ENCODE measurements at places on chromosomes 7 and 10.

DNA sequence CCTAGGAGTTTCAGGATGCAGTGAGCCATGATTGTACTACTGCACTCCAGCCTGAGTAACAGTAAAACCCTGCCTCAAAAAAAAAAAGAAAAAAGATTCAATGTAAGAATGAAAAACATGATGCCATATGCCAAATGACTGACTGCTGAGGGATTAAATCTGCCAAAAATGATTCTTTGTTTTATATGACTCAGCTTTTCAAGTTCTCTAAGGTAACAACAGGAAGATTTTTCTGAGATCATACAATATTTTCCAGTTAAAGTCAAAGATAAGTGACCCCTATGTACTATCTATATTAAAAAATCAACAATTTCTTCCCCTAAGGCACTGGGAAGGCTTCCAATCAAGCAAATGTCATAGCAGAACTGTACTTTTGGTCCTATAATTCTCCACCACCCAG, 271.2 kb upstream of the IMMP2L start:
- DNase-seq, result no peak

- no peak for DNase-seq
Observed at GRCh38 chr10:132597654-132598053, 60.1 kb downstream of the INPP5A start.

- no peak for DNase-seq
Observed at GRCh38 chr10:21125471-21126228, 228.5 kb upstream of the NEBL start.

- DNase-seq, result no peak
Observed at GRCh38 chr10:71868192-71868697, 17.2 kb upstream of the PSAP start.

- no peak for DNase-seq
Observed at GRCh38 chr7:132573251-132573955, 2.9 kb downstream of the PLXNA4 start.

DNA sequence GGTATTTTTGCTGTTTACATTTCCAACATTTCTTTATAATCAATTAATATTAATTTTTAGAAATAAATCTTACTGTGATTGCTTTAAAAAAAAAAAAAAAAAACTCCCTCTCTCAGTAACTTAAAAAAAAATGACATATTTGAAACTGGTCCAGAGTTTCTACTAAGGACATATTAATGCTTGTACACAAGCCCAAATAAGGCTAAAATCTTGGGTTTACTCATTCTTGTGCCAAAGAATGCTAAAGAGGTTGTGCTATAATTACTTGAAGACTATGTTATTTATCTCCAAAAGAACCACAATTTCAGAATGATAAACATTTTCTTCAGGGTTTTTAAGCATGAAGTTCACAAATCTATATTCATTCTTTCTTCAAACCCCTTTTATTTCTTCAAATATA, 39.4 kb upstream of the PHF14 start:
- DNase-seq, result no peak

- no peak for DNase-seq
Observed at GRCh38 chr7:149642589-149642988, 130.8 kb downstream of the ZNF467 start.

DNA sequence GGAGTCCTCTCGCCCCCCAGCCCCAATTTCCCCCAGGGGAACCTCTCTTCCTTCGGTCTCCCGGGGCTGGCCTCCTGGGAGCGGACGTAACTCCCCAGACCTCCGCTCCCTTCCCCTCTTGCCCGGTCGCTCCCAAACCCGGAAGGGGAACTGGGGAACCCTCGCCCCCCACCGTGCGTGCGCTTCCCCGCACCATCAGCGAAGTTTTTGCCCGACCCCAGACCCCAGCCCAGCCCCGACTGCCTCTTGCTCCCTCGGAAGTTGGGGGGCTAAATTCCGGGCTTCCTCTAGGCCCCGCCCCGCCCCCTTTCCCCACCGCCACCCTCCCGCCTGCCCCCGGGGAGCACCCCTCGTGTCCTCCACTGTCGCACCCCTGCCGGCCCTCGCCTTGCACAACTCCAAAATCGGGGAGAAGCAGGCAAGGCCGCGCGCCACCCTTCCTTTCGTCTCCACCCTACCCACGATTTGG, 436 bp downstream of the GNB2 start:
- peak; percentile 63 for DNase-seq

- no peak for DNase-seq
Observed at GRCh38 chr10:71779641-71780040, 6.3 kb upstream of the VSIR start.

- no peak for DNase-seq
Observed at GRCh38 chr10:108989976-108990375, 933.3 kb downstream of the XPNPEP1 start.

- no peak for DNase-seq
Observed at GRCh38 chr7:43111630-43112458, 603 bp upstream of the HECW1 start.

DNA sequence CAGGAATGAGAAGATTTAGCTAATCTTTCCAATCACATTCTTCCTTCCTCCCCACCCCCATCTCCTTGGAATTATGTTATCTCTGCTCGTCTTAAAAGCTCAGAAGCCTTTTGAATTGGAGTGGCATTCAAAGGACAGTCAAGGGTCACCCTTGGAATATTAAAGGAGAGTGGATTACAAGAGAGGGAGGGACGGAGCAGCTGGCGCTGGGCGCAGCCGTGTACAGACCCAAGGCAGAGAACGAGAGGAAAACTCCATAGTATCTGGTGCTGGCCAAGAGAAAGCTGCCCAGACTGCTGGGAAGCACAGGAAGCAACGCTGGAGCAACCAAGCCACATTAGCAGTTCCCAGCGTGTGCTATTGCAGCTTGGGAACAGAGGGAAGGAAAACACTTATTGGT, 95.7 kb downstream of the POU6F2 start:
- peak; percentile 80 for DNase-seq

- no peak for DNase-seq
Observed at GRCh38 chr7:91280185-91280584, 16.0 kb downstream of the FZD1 start.

GRCh38 chr7:18064242-18064838, 36.7 kb upstream of the PRPS1L1 start:
- DNase-seq, result peak; percentile 52

- peak; percentile 15 for DNase-seq
Observed at GRCh38 chr10:44426247-44427034, 41.5 kb upstream of the CXCL12 start.

GRCh38 chr10:9214618-9215017, 1160.1 kb downstream of the GATA3 start:
- DNase-seq, result no peak

DNA sequence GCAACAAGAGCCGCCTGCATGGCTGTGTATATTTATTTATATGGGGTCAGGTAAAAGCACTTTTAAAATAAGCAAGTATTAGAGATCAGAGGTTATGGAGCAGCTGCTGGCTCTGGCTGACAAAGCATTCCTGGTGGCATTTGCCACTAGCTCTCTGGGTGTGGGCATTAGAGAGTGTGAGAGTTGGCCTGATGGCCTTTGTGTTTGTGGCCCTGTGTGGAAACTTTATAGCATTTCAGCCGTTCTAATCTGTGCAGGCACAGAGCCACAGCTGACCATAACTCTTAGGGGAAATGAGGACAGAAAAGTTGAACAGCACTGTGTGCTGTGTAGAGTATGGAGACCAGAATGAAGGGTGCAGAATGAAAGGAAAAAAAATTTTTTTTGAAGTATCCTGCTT, 118.9 kb downstream of the AUTS2 start:
- DNase-seq, result no peak

DNA sequence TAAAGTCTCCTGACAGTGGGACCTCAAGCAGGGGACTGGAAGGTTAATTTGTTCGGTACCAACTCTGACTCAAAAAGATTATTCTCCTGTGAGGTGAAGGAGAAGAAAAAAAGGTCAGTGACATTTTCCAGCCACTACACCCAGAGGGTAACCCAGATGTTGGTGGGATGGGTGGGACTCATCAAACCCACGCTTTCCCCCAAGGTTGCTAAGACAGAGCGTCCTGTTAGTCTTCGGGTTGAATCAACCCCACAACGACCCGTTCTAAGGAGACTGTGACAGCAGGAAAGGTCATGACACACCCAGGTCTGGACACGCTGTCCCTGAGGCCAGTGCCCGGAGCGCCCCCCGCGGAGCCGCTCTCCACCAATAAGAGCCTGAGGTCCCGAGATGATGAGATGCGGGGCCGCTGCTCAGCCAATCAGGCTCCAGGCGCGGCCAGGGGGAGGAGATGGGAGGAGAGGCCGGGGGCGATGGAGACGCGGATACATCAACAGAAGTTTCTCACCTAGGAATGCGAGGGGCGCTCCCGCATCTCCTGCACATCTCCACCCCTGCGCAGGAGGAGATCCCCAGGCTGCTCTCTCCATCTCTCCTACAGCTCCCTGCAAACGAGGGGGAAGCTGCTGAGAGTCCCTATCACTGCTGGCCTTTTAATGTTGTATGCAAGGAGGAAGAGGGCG, at the start of gene WNT16:
TSS of gene WNT16 (plus strand) at position 493 of the 683 bp plus-strand sequence. CDS start 293 bp downstream, outside the sequence.
- peak; percentile 83 for DNase-seq

- DNase-seq, result no peak
Observed at GRCh38 chr7:134565643-134566136, 16.8 kb downstream of the AKR1B15 start.

- no peak for DNase-seq
Observed at GRCh38 chr10:47290338-47290737, 9.7 kb upstream of the GDF10 start.

DNA sequence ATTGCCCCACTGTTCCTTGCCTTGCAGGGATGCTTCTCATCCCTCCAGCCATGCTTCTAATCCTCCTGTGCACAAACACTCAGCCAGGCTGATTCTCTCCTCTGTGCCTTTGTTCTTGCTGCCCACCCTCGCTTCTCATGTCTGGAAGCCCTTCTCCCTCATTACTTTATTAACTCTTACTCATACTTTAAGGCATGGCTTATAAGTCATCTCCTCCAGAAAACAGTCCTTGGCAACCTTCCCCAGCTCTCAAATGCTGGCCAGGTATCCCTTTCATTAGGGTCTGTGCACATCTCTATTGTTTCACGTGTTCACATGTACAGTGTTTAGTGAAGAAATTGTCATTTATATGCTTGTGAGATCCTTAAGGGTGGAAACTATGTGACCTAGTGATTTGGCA, 62.9 kb downstream of the ITGB8 start:
- DNase-seq, result no peak

DNA sequence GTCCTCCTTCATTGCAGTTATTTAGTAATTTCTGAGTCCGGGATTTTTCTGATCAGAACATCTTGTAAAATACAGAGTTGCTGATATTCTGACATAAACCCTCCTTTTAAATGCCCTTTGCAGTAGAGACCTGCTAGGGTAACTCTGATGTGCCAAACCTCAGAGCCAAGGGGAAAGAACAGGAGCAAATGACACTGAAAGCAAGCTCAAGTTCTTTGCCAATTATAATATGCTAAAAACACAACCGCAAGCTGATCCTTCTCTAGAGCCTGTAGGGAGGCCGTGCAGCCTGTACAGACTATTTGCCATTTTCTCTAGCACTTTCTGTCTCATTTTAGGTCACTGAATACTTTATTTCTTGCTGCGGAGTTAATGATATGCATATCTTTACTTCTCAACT, 240.4 kb downstream of the CAMK1D start:
- no peak for DNase-seq

GRCh38 chr7:80883154-80884025, 35.5 kb downstream of the SEMA3C start:
- no peak for DNase-seq
